ENCODE measurements at places on chromosomes 2 and 18.

DNA sequence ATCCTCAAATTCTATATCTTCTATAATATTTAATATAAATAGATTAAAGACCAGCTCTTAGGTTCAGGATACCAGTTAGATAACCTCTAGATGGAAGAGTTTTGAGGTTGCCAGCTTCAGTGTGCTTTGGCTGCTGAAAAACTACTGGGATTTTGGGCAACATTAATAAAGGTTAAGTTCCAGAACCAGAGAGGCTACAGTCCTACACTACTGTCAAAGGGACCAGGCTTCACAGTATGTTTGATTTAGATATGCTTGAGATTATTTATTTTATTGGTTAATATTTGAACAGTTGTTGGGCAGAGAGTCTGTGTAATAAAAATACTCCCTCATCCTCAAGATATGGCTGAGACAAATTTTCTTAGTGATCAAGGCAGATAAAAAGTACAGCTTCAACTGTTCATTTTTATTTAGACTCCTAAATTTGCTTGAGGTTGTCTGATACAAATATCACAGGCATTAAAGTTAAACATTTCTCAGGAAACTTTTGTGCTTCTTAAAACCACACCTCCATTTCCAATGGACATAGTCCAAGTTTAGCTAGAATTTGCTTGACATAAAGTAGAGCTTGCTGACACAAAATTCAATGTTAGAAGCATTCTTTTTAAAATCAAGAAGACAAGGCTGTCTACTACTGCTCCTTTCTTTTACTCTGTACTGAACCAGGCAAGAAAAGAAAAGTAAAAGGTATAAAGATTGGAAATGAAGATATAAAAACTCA, 19.7 kb upstream of the TMEM17 start:
- DNase-seq: no peak

GRCh38 chr2:15391751-15392150, 169.4 kb downstream of the NBAS start:
- DNase-seq: no peak

- no peak for DNase-seq
These were observed 22.6 kb upstream of the CXXC1 start for GRCh38 chr18:50310080-50310479.

GRCh38 chr2:65557616-65558573, 125.5 kb upstream of the SPRED2 start:
- no peak for DNase-seq

DNA sequence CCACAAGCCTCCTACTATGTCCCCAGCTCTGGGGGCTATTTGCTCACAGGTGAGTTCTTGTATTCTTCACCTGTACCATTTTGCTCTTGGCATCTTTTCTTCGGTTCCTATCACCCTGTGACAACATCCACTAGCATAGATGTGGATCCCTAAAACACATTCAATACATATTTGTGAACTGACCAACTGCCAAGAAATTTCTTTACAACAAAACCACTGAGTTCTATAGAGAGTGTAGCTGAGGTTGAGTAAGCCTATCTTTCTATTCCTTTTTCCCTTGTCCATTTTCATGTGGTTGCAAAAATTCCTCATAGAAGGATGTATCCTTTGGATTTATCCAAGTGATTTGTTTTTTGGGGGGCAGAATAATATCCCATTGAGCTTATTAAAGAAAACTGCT, 192.7 kb upstream of the ITGA4 start:
- no peak for DNase-seq

DNA sequence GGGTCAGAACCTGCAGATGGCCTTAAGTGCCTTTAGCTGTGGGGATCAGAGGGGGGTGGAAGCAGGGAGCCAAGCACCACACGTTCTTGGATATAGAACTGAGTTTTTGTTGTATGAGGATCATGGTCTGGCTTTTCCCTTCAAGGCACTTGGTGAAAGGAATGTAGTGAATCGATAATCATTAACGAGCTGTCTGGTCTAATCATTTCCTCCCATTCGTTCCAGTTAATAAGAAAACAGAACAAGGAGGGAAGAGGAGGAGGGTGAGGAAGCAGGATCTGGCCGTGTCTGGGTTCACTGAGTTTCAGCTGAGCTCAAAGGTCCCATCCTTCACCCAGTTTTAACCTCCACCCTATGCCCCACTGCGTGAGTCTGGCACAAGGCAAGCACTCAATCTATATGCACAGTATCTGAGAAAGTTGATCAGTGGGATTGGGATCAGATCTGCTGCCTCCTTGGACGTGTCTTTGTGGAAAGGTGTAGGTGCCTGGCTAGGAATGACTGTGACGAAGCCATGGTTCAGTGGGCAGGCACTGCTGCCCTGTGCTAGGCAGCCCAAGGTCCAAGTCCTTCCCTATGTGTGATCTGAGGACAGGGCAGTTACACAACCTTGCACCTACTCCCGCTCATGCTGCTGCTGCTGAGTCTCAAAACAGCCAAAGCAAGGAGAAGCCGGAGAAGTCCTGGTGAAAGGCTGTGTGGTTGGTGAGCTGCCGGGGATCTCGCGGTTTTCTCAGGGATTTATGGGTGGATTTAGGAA, 54.8 kb downstream of the GALNT14 start:
- DNase-seq: no peak

GRCh38 chr18:77481541-77481940, 231.9 kb downstream of the GALR1 start:
- no peak for DNase-seq

DNA sequence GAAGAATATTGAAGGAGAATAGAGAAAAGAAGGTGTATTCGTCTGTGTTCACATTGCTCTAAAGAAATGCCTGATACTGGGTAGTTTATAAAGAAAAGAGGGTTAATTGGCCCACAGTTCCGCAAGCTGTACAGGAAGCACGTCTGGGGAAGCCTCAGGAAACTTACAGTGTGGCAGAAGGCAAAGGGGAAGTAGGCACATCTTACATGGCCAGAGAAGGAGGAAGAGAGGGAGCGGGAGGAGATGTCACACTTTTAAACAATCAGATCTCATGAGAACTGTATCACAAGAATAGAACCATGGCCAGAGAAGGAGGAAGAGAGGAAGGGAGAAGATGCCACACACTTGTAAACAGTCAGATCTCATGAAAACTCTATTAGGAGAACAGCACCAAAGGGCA, 159.6 kb upstream of the TPO start:
- DNase-seq: no peak

GRCh38 chr2:20227894-20228505, 3.1 kb upstream of the SDC1 start:
- no peak for DNase-seq

DNA sequence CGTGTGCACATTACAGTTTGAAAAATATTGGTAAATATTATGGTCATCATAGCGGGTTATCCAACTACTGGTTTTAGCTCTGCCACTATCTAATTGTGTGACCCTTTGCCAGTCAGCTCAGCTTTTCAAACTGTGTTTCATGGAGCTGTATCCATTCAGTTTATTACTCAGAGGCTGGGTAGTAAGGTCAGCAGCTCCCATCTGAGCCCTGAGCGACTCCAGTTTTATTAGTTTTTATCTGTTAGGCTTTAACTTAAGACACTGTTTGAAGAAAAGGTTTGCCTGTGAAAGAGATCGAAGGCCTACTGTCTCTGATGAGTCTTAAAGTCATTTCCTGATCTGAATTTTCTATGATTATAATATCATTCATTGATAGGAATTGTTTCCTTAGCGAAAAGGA, 76.3 kb downstream of the DPP10 start:
- DNase-seq: no peak

DNA sequence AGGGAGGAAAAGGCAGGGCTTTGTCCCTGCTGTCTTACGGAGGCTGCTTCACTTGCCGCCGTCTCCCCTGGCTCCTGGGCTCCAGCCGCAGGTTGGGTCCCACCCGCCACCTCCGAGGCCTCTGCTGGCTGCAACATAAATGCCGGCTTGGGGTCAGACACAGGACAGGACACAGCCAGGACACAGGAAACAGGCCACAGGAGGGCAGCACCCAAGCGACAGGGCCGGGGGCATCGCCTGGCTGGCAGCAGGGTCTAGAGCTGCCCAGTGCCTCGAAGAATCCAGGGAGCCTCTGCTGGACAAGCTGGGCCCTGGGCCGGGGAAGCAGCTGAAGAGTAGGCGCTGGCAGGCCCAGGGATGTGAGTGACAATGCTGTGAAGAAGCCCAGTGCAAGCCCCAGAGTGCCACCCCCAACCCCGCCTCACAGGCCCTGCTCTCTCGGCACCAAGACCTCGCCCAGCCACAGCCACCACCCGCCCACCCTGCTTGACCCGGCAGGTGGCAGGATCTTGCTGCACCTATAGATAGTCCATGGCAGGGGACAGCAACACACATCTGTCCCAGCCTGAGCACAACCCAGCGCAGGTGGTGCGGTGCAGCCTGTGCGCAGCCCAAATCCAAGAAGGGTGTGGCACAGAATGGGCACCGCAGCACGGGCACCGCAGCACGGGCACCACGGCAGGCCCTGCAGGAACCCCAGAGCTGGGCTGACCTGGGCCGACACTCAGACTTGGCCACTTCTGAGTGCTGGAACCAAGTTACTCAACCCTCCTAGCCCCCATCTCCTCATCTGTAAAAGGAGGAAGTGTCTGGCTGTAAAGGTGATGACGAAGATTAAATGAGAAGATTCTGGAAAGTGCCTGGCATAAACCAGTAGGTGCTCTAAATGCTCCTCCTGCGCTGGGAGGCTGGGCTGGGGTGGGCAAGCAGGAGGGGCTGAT, 55.6 kb downstream of the BIN1 start:
- no peak for DNase-seq

DNA sequence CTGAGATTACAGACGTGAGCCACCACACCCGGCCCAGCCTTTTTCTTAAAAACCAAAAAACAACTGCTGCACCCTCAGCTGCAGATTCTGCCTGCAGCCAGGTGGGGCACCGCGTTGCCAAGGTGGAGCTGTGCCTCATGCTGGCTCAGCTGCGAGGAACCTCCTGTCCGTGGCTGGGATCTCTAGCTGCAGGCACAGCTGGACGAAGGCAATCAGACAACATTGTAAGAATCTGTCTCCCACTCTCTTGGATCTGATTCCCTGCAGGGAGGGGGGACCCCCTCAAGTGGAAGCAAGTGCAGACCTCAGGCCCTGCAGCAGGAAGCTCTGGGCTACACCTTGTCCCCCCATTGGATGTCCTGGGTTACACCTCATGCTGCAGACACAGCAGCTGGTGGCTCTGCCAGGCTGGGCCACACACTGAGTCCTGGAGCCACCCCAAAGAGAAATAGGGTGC, 24.1 kb downstream of the CIDEA start:
- DNase-seq: no peak

DNA sequence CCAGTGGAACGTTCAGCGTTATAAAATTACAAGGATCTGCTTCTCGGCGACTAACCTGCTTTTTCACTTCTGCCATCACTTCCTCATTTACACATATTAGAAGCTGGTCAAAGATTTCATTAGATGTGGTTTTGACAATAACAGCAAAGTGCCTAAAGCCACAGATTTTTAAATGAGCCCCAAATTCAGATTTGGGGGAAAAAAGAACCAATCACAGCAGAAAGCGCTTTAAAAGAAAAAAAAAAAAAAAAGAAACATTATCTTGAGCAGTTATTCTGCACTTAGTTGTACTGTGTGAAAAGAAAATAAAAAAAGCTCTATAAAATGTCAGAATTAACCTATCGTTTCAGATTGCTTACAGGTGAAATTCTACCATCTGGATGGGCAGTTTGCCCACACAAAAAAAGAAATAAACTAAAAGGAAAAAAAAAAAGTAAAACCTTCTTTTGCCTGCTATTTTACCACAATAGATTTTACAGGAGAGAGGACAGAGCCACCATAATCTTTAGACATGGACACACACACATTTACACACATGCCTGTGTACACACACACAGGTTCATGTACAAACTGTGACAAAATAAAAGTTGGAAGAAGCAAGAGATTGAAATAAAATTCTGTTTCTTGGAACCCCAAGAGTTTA, 167.2 kb downstream of the TCF4 start:
- no peak for DNase-seq

GRCh38 chr2:47262657-47263056, 107.5 kb upstream of the STPG4 start:
- DNase-seq: no peak

DNA sequence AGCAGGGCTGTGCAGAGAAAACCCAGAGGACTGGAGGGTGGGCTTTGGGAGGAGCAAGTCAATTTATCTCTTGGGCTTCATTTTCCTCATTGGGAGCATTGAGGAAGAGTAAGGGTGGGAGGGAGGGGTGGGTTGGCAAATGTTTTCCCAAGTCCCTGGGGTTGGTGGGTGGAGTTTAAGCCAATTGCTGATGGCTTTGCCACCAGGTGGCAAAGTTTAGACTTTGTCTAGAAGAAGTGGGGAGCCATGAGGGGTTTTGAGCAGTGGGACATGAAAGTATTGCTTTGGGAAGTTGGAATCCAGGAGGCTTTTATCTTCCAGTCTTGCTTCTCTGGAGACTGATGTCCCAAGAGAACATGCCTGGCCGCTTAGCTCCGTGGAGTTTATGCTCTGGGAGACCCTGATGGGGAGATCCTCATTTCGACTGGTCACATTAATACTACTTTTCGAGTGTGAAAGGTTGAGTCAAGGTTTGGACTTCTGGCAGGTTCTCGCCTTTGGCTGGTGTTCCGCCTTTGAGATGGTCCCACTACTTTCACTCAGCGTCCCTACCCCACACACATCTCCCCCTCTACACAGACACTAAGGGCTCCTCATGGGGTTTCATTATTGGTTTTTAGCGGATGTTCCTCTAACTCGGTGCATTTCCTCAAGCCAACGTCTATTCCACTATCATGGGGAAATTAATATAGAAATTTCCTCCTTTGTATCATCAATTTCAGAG, 126.7 kb downstream of the PRKCE start:
- no peak for DNase-seq

GRCh38 chr2:110829413-110830146, 97.2 kb downstream of the ACOXL start:
- no peak for DNase-seq

DNA sequence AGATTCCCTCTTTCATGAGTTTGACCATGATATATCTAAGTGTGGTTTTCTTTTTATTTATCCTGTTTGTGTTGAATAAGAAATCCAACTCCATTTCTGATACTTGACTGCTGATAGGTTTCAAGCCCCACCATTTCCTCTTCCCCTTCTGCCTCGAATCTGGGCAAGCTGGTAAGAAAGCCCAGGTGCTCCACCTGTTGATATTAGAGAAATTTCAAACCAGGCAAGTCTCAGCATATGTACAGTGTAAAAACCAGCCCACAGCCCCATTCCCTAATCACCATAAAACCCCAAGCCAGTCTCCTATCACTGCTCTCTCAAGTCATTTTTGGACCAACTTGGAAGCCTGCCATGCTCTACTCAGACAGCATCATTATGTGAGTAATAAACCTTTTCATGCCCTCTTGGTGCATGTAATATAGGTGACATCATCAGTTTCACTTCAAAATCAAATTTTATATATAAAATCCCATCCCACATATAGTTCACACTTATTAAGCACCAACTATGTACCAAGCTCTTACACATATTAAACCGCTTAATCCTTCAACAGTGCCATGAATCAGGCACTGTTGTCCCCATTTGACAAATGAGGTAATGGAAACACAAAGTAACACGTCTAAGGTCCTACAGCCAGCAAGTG, 46.6 kb downstream of the SMAD2 start:
- no peak for DNase-seq

DNA sequence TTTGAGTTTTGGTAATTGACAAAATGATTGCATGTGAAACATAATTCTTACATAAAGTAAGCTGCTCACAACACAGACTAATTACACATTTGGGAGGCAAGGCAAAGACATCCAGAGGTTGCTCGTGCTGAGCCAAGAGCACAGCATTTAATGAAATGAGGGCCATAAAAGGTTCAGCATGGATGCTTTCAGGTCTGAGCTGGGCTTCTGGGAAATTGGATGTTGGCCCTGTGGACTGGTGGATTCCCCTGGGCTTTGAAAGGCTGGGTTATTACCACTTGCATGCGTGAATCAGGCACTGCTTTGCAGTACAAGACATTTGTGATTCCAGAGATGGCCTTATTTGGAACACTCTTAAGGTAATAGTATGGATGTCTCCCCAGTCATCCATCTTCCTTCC, 533.5 kb upstream of the NRP2 start:
- no peak for DNase-seq

Measured in bone marrow (tissue), 2 donors.